ENCODE measurements at places on chromosomes 1 and 21.

DNA sequence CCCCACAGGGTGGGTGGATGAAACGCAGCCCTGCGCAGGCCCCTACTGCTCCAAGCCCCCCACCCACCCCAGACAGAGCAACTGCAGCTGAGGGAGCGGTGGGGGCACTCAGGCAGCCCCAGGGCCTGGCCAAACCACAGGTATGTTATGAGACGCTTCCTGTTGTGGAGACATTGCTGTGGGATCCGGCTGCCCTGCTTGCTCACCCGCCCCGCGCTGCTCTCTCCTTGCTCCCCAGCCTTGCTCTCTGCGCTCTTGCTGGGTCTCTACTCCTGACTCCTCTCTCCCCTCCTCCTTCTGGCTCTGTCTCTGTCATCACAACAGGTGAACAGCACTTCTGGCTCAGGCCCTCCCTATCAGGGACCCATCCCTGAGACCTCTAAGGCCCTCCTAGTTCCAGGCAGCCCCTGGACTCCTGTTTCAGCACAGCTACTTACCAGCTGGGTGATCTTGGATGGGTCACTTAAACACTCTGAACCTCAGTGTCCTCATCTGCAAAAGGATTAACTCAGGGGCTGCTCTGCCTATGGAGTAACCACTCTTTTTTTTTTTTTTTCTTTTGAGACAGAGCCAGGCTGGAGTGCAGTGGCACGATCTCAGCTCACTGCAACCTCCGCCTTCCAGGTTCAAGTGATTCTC is 15.9 kb downstream of the COL8A2 start:
- DNase-seq = peak; percentile 15

GRCh38 chr1:154347961-154348360 is 22.6 kb downstream of the ATP8B2 start:
- no peak for DNase-seq

- no peak for DNase-seq
Observed at GRCh38 chr1:119805746-119806145, 5.5 kb downstream of the REG4 start.

- no peak for DNase-seq
Observed at GRCh38 chr1:51303751-51304251, 26.6 kb downstream of the TTC39A start.

- no peak for DNase-seq
Observed at GRCh38 chr1:51877434-51878307, 856 bp downstream of the NRDC start.

DNA sequence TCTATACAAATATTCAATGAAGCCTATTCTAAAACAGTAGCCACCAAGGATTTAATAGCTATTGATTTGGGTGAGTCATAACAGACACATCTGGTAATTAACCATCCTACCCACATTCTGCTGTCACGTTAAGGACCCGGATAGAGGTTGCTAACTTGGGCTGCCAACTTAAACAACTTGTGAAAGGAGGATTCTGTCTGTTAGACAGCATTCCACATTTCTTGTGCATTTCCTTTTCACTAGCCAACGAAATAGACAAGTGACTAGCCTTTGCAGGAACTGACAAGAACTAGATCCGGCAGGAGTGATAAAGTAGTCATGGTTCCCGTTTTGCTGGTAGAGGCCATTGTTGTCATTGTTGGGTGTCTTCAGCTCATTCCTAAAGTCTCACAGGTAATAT is 9.5 kb downstream of the DSCAM start:
- no peak for DNase-seq

DNA sequence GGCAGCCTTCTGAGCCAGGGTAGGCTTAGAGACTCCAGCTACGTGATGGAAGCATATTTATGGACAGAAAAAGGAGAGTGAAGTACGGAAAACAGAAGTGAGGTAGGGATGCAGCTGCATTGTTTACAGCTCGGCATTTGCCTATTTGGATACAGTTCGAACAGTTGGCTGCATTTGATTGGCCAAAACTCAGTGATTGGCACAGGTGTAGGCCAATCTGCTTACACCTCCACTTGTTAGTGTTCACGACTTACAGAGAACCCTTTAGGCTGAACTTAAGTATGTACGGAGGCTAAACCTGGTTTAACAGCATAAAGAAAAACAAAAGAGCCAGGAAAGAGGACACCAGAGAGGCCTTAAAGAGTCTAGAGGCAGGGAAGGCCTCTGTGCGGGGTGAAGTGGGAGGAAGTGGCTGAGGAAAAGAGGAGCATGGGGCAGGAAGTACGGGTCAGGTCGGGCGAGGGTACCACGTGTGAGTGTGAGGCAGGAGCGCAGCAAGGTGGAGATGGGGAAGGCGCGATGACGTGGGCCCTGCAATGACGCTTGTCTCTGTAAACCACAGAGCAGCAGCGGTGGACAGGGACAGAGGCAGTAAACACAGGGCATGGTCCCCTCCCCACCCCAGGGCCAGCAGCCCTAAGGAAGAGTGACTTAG is 32.0 kb downstream of the RSPH1 start:
- DNase-seq = peak; percentile 42

All from stimulated activated naive CD4-positive, alpha-beta T cell treated with Interleukin-2 at 50 U/mL for 16 hours (primary cell).